ENCODE measurements at places on chromosomes 13 and 19.

GRCh38 chr19:41621226-41621625, 5.6 kb downstream of the CEACAM4 start:
- DNase-seq = no peak

DNA sequence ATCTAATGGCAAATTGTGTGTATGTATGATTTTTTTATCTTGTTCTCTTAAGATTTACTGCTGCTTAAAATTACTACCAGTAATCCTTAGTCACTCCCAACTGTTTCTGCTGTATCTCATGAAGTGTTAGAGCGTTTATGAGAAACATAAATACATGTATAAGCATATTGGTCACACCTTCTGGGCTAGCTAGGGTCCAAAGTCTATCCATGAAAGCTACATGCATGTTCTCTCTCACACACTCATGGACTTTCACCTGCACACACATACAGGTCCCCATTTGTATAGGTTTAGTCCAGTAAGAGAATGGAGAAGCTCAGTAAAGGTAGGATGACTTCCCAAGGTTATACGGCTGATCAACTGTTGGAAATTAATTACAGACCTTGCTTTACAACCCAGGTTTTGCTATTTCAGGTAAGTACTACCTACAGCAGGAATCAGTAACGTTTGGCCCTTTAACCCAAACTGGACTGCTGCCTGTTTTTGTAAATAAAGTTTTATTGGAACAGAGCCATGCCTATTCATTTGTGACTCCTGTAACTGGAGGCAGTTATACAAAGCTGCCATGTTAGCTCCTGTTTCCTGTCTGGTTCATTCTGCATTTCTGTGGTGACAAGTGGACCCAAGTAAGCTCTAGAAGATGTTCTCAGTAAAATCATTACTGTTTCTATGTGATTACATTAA, 15.3 kb downstream of the METTL21C start:
- no peak for DNase-seq

DNA sequence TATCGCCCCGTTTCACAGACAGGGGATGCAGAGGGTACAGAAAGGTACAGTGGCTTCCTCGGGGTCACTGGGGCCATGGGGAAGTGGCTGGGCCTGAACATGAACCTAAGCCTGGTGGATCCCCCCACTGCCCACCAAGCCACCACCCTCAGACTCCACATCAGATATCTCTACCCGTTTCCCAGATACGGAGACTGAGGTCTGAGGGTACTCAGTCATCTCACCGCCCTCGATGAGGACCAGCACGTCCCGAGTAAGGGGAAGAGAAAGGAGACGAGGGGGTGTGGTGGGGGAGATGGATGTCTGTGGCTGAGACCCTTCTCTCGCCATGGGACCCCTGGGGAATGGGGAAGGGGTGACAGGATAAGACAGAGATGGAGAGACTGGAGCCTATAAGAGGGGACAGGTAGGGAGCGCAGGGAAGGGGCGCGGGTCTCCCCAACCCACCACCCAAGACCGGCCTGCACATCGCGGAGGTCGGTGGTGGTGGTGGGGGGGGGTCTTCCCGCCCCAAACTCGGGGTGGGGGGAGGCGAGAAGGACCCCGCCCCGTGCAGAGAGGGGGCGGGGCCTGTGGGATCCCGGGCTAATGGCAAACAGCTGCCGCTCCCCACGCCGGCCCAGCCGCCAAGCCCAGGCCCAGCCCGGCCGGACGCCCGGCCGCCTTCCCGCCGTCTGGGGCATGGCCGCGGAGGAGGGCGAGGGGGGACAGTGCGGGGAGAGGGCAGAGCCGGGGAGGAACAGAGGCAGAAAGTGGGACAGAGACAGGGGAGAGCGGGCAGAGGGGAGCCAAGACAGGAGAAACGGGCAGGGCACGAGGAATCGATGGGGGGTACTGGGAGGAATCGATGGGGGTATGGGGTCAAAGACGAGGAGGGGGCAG, 698 bp downstream of the KANK2 start:
- peak; percentile 79 for DNase-seq

DNA sequence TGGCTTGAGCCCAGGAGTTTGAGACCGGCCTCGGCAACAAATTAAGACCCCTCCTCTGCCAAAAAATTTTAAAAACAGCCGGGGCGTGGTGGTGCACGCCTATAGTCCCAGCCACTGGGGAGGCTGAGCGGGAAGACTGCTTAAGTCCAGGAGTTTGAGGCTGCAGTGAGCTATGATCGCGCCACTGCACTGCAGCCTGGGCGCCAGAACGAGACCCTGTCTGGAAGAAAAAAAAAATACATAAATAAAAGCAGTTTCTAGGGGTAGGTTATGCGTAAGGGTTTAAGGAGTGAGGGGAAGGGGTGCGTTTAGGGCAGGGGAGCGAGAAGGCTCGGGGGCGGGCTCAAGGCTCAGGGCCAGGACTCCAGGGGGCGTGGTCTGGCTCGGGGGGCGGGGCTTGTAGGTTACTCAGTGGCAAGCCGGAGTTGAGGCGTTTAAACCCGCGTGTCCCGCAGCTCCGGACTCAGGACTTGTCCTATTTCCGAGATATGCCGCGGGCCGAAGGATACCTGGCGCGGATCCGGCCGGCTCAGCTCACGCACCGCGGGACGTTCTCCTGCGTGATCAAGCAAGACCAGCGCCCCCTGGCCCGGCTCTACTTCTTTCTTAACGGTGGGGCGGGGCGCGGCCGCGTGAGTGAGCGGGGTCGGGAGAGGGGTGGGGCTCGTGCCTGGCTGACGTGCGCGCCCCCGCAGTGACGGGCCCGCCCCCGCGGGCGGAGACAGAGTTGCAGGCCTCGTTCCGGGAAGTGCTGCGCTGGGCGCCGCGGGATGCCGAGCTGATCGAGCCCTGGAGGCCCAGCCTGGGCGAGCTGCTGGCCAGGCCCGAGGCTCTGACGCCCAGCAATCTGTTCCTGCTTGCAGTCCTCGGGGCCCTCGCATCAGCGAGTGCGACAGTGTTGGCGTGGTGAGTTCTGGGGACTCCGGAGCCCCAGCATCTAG, 10.7 kb downstream of the SPACA6 start:
- peak; percentile 98 for DNase-seq

DNA sequence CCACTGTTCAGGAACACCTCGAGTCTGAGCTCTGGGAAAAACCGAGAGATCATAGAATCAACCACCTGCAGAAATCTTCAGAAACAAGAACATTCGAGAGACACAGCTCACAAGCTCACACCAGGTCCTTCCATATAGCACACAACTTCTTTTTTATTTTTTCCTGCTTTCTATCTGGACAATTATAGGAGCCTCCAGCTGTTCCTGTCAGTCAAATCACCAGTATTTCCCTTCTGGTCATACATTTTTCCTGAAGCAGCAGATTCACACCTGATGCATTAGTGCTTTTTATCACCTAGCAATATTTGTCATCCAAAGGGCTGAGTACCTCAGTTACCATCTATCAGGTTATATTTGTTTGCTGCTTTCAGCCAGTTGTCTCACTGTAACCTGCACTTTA, 323.5 kb downstream of the FOXO1 start:
- DNase-seq = no peak

- DNase-seq = no peak
Measured at GRCh38 chr13:93036380-93036779, 190.2 kb upstream of the GPC6 start.

DNA sequence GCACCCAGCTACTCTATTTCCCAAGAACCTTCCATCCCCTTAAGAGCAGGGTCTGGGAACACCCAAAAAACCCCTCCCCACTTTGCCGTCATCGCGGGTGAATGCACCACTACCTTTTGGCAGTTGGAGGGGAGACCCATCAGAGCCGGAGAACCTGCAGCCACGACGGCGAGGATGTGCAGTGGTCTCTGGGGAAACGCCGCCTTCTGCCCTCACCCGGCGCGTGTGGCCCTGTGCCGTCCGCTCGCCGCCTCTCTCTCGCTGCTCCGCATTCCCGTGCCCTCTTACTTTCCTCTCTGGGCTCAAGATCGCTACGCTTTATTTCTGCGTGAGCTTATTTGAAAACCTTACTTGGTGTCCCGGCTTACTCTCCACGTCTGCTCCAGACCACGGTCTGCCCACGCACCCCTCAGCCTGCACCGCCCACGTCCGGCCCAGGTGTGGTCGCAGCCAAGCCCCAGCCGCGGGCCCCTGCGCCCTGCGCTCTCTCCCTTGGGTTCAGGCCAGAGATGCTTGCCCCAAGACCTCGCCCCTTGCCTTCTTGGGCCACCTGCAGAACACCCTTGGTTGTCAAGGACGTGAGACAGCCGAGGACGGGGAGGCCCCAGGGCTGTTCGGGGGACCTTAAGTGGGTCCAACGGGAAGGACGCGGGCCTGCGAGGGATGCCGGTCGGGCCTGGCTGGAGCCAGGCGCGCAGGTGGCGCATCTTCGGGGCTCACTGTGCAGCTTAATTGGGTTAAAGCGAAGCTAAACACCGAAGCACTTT, 2.0 kb upstream of the MAB21L1 start:
- peak; percentile 78 for DNase-seq

GRCh38 chr13:30266756-30267155, 40.6 kb downstream of the KATNAL1 start:
- DNase-seq = no peak

- no peak for DNase-seq
Measured at GRCh38 chr19:6076675-6077463, 33.4 kb downstream of the RFX2 start.

DNA sequence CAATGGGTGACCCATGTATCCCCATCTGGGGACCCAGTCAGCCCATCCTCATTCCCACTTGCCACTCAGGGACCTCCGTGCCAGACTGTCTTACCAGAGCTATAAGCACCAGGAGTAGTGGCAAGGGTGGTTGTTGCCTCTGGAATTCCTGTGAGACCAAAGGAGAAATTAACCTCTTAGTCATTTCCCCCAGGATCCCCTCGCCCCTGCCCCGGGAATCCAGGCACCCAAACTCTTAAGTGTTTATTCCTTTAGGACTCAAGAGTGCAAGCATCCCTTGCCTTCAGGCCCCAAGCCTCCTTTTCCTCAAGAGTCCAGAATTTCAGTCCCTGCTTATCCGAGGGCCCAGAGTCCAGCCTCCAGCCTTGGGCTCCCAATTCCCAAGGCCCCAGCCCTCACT, 9.2 kb downstream of the NTN5 start:
- DNase-seq = no peak

Data from endodermal cell (in vitro differentiated cells).